GM12892 (cell line): ENCODE measurements at places on chromosomes 3 and 15.

DNA sequence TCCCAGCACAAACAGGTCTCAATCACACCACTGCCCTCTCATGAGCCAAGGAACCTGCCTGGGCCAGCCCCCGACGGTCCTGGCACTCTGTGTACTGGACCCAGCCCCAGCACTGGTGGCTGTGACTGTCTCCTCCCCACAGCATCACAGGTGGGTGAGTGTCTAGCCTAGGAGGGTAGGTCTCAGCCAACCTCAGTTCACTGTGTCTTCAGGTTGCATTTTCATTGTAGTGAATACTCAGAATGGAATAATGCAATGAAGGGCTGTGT, 163.4 kb upstream of the NSMCE3 start:
- DNase-seq: no peak

- no peak for DNase-seq
Measured at GRCh38 chr15:94631608-94632007, 400.2 kb downstream of the MCTP2 start.

DNA sequence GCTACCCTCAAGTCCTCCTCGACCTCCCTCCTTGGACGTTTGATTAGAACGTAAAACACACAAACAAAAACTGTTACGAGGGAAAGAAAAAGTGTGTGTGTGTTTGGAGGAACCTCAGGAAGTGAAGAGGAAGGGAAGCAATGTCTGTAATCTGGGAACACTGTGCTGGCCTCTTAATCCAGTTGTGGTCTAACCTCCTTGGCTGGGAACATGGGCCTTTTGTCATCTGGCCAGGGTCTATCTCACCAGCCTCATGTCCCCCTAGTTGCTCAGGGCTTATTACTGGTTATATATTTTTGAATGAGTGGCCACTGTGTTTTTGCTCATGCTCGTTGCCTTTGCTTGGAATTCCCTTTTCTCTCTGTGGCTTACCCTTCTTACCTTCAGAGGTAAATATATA, 89.0 kb upstream of the RASGRF1 start:
- no peak for DNase-seq

DNA sequence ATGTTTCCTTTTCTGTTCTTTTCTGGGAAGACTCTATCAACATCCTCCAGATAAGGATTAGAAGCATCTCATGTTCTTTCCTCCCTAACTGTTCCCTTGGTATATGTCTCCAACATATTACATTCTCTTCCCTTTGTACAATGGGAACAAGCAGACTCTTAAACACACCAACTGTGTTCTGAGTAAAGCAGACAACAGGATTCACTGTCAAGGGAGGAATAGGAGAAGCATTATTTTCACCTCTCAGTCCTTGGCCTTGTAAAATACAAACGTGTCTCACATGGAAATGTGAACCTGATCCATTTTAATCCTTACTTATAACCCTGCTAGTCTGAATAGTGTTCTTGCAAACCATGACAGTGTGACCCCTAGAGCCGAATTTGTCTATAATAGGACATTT, 19.6 kb downstream of the GYG1 start:
- no peak for DNase-seq

- no peak for DNase-seq
Measured at GRCh38 chr3:96959474-96959873, 145.1 kb downstream of the EPHA6 start.

DNA sequence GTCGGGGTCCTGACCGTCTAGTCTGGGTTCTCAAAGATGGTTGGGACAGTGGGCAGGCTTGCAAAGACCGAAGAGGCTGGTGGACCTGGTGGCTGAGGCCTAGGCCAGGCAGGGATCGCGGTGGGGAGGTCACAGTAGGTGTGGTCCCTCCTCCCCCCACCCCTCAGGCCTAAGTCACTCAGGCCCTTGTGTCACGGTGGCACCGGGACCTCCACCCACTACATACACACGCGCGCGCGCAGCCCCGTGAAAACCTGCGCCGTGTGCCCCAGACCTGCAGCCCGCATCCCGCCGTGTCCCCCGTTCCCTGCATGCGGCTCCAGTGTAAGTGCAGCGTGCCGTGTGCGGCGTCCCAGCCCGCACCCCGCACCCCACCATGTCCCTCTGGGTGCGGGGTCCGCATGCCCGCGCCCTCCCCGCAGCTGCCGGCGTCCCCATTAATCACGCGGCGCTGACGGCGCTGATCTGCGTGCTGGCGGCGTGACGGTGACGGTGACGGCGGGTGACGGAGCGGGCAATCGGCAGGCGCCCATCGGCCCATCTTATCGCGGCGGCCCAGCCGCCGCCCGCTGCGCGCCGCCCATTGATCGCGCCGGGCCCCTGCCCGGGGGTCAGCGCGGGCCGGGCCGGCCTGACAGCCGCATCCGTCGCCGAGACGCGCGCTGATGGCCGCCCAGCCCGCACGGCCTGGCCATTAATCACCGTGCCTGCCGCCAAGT, 24.4 kb downstream of the SEC61A1 start:
- no peak for DNase-seq

GRCh38 chr3:186414735-186415419, 52.8 kb upstream of the DGKG start:
- DNase-seq: no peak

DNA sequence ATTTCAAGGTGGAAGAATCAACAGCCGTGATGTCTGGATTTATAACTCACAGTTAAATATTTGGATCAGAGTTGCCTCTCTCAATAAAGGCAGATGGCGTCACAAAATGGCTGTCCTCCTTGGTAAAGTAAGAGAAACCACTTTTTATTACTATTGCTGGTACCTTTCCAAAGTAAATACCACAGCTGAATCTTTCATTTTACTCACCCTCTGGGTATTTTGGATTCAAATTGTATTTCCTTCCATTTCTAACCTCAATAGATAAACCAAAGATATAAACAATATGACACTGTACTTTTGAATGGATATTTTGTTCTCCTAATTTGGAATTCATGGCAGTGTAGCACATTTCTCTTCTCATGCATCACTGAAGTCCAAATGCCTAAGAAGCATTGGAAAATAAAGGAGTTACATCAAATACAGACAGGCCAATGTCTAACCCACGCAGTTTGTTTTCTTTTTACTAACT, 29.5 kb downstream of the KLHL24 start:
- no peak for DNase-seq

DNA sequence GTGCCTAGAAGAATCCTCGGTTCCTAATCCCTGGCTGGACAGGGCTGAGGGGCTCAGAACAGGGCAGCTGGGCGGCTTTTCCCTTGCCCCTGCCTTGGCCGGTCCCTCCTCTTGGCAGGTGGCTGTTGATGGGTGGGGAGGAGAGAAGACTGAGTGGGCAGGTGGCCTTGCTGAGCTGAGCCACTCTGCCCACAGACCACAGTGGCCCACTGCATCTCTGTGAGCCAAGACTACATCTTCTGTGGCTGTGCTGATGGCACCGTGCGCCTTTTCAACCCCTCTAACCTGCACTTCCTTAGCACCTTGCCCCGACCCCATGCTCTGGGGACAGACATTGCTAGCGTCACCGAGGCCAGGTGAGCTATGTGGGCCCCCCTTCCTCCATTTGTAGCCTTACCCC, 14.5 kb upstream of the JMJD7 start:
- DNase-seq: no peak

- DNase-seq: no peak
Measured at GRCh38 chr15:49688135-49688790, 67.4 kb downstream of the DTWD1 start.

DNA sequence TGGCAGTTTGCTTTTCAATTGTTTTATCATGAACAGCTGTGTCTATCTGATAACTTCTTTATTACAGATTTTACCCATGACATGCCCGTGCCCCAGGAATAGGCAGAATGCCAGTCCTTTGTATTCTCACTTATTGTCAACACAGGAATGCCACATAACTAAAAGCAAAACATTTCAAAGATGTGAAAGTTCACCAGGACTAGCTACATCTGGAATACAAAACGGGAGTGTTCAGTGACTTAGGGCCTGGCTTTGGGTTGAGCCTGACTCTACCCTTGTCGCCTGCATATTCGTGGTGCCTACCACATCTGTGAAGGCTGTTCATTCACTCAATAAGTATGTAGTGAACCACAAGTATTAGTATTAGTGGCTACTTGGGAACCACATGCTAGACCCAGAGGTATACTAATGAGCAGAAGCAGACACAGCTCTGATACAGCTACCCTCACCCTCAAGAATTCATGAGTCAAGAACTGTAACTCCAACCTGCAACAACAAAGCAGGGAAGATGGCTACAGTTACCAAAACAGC, 2.9 kb downstream of the TNFSF10 start:
- no peak for DNase-seq

- no peak for DNase-seq
Measured at GRCh38 chr3:43170553-43170952, 64.7 kb upstream of the POMGNT2 start.
